Stimulated activated CD8-positive, alpha-beta memory T cell treated with anti-CD3 and anti-CD28 coated beads, Interleukin-12 subunit alpha, Interleukin-12 subunit beta, amount 100 ng/mL, for 4 hours (primary cell): ENCODE measurements at places on chromosomes 1 and 21.

DNA sequence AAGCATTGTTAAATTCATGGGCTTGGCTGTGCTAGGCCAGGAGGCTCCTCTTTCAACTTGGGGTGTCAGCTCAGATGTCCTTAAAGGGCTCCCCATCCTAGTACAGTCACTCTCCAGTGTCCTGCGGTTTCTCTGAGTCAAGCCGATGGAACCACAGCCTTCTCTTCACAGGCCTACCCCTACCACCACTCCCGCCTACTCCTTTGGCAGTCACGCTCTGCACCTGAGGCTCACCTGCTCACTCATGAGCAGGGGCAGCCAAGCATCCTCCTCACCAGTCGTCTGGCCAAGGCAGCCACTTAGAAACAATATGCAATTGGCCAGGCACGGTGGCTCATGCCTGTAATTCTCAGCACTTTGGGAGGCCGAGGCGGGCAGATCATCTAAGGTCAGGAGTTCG lies 3.6 kb downstream of the ACOT7 start:
- no peak for DNase-seq

DNA sequence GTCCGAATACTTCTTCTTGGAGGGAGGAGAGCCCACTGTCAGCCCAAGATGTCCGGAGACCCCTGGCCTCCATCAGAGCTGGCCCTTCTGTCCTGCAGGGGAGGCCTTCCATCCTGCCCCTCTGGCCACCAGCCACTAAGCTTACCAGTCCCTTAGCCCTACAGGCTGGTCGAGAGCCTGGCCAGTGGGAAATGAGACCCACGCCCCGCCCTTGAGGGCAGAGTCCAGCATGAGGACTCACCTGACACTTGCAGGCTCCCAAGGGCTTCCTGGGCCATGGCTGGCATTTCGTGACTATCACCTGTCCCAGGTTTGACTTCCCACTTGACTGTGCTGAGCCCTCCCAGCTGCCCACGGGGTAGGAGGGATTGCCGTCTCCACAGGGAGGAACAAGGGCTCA lies 361.8 kb upstream of the VAMP3 start:
- no peak for DNase-seq

DNA sequence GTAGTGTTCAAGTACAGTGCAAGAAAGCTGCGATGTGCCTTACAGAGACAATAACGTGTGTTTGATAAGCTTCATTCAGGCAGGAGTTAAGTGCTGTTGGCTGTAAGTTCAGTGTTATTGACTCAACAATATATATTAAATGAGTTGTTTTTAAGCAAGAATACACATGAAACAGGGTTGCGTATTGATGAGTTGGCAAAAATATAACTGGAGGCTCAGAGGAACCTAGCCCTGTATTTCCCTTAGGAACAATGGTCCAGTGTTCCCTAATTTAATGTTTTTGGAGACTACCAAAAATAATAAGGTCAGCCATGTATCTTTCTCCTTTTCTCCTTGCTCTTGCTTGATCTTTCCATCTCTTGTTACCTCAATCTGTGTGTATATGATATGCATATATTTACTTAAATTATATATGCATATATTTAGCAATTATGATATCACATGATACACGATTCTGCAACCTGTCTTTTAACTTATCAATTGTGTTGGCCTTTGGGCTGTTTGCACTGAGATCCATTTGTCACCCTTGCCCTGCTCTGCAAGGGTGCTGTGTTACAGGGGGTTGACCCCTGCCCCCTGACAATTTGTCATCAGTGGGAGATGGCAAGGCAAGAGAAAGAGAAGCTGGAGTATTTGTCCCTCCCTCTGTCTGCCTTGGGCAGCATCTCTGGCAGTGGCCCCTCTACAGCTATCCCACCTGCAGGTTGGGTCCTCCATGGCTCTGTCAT lies 109.7 kb downstream of the FGGY start:
- no peak for DNase-seq

GRCh38 chr1:2101531-2101930 lies 51.3 kb downstream of the PRKCZ start:
- no peak for DNase-seq

DNA sequence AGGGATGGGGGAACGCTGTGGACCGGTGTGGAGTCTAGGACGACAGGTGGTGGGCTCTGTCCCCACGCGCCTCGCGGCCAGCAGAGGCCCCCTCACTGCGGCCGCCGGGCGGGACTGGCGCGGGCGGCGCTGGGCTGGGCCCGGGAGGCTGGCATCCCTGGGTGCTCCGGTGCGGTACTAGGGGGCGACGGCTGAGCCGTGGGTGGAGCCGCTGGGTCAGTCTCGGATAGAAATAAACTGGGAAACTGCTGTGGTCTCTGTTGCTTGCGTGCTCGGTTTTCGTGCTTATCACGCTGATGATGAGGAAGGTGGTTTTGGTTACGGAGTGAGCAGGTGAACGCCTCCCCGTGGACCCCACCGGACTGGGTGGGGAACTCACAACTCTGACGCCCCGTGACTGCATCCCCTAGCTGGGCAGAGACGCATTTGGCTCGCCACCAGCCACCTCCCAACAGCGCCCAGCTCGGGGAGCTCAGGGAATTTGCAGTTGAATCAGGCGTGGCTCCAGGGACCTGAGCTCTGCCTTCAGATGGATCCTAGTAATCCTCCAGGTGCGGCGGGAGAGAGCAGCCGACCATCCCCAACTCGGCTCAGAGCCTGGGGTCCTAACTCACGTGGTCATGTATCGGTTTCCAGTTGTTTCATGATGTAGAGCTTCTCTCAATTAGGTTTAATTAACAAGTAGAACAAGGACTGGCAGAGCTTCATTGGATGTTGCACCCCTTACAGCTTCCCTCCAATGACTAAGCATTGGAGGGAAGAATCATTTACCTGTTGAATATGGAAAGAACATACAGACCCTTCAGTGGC lies 32.1 kb downstream of the HSD17B7 start:
- DNase-seq, result no peak

GRCh38 chr1:180947901-180948640 lies 35.4 kb downstream of the KIAA1614 start:
- DNase-seq, result no peak

DNA sequence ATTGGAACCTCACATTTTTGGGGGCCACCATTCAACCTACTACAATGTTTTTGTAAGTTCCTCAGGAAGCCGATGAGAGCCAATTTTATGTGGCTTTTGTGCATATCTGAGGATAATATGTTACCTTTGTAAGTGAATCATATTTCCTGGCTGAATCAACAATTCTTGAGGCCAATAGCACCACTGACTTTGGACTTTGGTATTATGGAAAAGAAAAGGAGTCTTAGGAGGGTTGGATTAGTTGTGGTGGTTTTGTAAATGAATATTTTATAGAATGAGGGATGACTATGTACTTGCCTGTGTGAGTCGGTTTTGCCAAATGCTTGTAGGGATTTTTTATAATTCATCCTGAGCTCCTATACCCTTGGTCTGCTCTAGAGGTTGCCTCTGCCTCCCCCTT lies 181.5 kb upstream of the HMGB4 start:
- DNase-seq, result no peak
